ENCODE measurements at places on chromosomes 3 and 15. TPM values are rescaled to one million over a fixed set of nuclear protein-coding genes. Genes with fewer than 3 reads are reported as not detected.

Gene PRICKLE2
- total RNA-seq = 24.7 TPM

Gene SLC25A36
- 63.1 TPM for total RNA-seq

Gene CDHR4
- total RNA-seq = not detected

Gene GOLGA6A
- 0.21 TPM for total RNA-seq

Gene FAM81A
- not detected for total RNA-seq

Gene FMN1
- 5.8 TPM for total RNA-seq

Gene DCLK3
- not detected for total RNA-seq

Gene SLC22A14
- 0.47 TPM for total RNA-seq

DNA sequence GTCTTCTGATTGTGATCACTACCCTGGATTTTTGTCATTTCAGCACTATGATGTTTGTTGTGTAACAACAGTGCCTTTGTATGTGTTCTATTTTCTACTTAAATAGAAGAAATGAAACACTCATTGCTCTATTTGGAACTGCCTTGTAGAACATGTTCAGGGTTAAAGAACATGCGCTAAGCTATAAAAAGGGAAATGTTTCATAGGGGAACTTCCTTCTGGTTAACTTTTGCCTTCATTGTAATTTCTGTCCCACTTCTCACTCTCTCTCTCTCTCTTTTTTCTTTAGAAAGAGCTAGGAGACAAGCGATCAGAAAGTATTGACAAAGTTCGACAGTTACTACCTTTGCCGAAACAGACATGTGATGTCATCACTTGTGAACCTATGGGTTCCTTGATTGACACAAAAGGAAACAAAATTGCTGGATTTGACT is at the start of gene P2RY12:
P2RY12 (minus strand) TSS at position 13 of the 434 bp plus-strand sequence. CDS start 45,908 bp downstream, outside the sequence.
- DNase-seq = no peak

DNA sequence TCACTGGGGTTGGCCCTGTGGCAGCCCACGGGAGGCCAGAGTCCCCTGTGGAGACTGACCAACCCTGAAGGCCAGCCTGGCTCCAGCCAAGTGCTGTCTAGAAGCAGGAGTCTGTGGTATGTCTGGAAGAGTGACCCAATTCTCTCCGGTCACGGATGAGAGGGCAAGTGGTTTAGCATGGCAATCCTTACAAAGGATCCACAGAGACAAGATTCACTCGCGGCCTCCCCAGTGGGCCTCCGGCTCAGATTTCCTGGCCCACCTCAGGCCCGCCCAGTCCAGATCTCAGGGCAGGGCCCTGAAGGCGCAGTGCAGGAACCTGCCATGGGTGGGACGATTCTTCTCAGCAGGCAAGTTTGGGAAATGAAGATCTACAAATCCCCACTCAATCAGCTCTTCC is 5.0 kb upstream of the BCL2L10 start:
- DNase-seq = no peak

- DNase-seq = no peak
These were observed 2.5 kb downstream of the ARHGAP31 start for GRCh38 chr3:119296727-119297122.

DNA sequence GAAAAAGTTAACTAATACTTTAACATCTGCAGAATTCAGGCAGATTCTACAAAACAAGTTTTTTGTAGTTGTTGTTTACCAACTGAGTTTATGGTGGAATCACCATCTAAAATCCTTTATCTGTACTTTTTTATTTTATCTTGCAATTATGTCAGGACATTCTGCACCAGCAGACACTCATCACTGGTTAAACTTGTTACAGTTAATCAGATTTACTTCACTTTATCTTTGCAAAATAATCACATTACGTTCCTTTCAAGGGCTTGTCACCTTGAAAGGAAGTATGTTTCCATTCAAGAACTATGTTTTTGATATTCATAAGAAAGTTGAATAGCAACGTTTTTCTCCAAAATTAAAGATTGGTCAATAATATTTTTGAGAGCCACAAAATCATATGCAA is 796.6 kb upstream of the ROBO1 start:
- DNase-seq = no peak

GRCh38 chr3:33897306-33897705 is 98.9 kb downstream of the PDCD6IP start:
- DNase-seq = no peak

DNA sequence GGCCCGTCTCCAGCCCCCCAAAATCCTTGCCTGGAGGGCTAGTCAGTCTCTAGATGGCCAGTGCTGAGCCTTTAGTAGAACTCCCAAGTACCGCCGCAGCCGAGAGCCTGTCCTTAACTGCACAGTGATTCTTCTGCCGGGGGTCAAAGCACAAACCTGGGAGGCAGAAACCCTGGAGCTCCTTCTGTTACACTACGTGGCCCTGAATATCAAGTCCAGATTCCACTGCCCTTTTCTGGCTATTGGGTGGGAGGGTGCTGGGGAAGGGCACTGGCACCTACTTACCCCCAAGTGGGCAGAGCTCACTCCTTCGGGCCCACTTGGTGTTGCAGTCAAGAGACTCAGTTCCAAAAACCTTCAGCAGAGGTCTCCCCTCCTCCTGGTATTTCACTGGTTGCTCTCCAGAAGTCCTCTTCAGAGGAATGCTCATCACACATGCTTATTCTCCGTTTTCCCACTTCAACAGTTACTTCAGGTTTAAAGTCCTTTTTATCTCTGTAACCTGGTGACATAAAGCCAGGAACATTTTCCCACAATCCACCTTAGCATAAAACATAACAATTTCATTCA is 10.8 kb downstream of the PDHB start:
- DNase-seq = no peak

DNA sequence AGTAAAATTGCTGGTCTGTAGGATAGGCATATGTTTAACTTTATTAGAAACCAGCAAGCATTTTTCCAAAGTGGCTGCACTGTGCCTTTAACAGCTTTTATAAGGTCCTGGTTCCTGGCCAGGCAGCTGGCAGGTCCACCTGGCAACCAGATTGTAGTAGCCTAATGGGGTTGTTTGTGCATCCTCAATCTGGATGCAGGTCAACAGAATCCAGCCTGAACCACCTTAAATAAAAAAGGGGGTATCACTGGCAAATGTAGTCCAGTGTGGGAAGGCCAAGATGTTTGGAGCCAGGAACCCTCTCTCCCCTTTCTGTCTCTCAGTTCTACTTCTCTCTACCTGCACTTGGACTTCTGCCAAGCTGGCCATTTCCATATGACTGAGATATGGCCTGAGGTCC is 200.3 kb downstream of the ZNF621 start:
- no peak for DNase-seq

DNA sequence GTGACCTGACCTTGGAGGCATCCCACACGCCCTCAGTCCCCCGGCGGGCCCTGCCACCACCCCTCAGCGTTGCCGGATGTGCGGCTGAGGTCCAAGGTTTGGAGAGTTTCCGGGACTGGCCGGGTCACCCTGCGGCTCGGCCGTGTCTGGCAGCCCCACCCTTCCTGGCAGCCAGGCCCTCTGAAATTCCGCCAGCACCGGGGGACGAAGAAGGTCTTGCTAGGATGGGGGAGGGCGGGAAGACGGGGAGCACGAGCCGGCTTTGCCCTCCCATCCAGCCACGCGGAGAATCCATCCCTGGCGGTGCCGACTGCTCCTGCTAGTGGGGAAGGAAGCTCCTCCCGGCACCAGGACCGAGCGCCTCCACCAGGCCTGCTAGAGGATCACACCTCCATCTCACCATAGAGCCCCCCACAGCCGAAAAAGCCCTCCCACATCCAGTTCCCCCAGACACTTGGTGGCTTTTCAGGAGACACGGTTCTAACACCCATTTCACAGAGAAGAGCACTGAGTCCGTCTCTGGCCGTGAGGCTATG is 81.5 kb downstream of the CPN2 start:
- no peak for DNase-seq

GRCh38 chr15:93974804-93975481 is 256.4 kb upstream of the MCTP2 start:
- no peak for DNase-seq

DNA sequence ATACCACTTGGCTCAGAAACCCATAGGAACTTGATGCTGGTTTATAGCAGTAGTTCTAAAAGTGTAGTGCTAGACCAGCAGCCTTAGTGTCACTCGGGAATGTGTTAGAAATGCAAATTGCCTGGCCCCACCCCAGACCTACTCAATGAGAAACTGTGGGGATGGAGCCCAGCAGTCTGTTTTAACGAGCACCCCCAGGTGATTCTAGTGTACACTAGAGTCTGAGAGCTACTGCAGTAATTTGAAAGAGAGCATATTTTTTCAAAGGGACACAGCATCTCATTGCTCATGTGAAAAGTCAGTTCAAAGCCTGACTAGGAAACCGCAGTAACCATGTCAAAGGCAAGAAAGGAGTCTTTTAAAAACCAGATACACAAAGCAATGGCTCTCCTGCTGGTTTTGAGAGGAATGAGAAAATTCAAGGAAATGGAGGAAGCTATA is 313.4 kb downstream of the SQOR start:
- no peak for DNase-seq

GRCh38 chr3:54168451-54168850 is 46.1 kb downstream of the CACNA2D3 start:
- DNase-seq = no peak

DNA sequence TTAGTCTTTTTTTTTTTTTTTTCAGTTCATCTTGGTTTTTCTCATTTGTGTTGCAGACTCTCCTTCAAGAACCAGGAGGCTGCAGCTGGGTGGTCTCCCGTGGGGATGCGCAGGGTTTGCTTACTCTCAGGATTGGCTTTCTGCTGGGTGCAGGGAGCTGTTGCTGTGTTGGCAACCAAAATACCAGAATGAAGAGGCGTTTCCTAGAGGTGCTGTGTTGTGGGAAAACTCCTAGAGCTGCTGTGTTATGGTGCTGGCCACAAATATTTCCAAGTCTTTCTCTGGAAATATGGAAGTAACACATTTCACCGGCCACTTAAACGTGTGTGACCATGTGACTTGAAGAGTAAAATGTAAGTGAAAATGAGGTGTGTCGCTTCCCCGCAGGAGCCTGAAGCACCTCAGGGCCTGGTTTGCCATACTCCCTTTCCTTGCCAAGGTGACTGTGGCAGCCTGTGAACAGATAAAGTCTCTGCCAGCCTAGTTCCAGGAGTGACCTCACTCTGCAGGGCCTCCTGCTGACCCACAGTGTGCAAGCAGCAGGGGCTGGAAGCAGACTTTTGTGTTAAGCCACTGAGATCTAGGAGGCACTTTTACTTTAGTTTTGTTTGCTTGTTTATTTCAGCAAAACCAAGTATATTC is 258.9 kb downstream of the ADAMTS17 start:
- DNase-seq = no peak

- no peak for DNase-seq
These were observed 78.3 kb upstream of the ICE2 start for GRCh38 chr15:60557191-60557618.

GRCh38 chr15:85986116-85986515 is 93.6 kb upstream of the AGBL1 start:
- no peak for DNase-seq

GRCh38 chr3:24494618-24495325 is at the start of gene THRB:
Gene THRB (minus strand): TSS chr3:24494850.
- DNase-seq = peak; percentile 90

Measured in osteocyte (in vitro differentiated cells).